Ascending aorta (tissue), 2 donors: ENCODE measurements at places on chromosomes 2 and 18. TPM values are rescaled to one million over a fixed set of nuclear protein-coding genes. Genes with fewer than 3 reads are reported as not detected.

The MYO5B gene
- total RNA-seq, result 0.21 TPM

The UGT1A4 gene
- not detected for total RNA-seq

The KIF1A gene
- 0.11 TPM for total RNA-seq

The VAMP5 gene
- total RNA-seq, result 114 TPM

The C2orf78 gene
- not detected for total RNA-seq

The ZBTB7C gene
- 8.1 TPM for total RNA-seq

The AGFG1 gene
- total RNA-seq, result 25.5 TPM

The MPV17 gene
- 239 TPM for total RNA-seq

The CTLA4 gene
- total RNA-seq, result not detected

The RGPD4 gene
- total RNA-seq, result not detected

The APCDD1 gene
- total RNA-seq, result 77.0 TPM

The CDC42EP3 gene
- total RNA-seq, result 65.5 TPM

The AQP12A gene
- not detected for total RNA-seq

The CRYBA2 gene
- not detected for total RNA-seq

The CHRND gene
- total RNA-seq, result not detected

The LDLRAD4 gene
- 21.0 TPM for total RNA-seq
